Cerebellar nuclear complex (tissue), 1 donor: ENCODE measurements at places on chromosomes 13 and 19.

- no peak for DNase-seq
Observed at GRCh38 chr19:2653710-2654707, 48.5 kb downstream of the GNG7 start.

DNA sequence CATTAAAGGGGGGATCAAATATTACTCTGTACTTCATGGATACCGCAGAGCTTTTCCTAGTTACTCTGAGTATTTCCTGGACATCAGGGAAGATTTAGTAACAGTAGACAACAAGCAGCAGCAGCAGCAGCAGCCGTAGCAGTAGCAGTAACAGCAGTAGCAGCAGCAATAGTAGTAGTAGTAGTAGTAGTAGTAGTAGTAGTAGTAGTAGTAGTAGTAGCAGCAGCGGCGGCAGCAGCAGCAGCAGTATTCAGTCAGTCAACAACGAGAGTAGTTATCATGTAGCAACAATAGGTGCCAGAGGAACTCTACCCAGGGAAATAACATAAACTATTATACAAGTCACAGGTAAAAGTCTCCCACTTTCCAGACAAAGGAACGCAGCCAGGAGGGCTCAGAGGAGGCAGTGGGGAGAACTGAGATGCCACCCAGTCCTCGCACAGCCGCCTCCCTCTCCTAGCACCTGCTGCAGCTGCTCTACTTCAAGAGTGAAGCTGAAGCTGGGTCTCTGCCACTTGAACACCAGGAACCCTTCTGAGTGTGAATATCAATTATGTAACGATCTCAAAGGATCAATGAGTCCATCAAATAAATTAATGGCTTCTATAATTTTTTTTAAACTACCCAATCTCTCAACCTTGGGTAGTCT lies 1.3 kb upstream of the DOCK9 start:
- no peak for DNase-seq

DNA sequence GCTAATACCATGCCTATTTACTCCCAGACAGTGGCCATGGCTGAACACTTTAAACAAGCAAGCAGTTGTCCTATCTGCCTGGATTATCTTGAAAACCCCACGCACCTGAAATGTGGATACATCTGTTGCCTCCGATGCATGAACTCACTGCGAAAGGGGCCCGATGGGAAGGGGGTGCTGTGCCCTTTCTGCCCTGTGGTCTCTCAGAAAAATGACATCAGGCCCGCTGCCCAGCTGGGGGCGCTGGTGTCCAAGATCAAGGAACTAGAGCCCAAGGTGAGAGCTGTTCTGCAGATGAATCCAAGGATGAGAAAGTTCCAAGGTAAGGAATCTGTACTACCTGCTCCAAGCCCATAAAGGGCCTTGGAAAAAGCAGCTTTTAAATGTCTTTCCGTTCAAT lies 8.6 kb downstream of the RFPL4AL1 start:
- no peak for DNase-seq

DNA sequence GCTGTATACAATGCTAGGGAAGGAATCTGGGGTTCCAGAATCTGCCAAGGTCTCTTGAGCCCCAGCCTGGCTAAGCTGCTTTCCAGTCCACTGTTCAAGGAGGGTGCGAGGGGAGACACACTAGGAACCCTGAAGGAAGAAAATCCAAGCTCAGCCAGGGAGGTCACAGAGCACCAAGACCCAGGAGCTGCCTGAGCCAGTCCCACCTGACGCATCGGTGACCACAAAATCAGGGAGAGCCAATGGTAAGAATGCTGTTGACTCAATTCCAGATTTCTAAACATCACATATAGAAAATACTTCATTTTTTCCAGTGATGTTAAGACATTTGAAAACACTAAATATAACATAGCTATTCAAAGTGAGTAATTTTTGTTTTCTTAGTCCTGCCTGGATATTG lies 50.1 kb downstream of the CEP89 start:
- no peak for DNase-seq

GRCh38 chr19:48553676-48554384 lies 1.9 kb downstream of the SULT2B1 start:
- DNase-seq, result no peak

DNA sequence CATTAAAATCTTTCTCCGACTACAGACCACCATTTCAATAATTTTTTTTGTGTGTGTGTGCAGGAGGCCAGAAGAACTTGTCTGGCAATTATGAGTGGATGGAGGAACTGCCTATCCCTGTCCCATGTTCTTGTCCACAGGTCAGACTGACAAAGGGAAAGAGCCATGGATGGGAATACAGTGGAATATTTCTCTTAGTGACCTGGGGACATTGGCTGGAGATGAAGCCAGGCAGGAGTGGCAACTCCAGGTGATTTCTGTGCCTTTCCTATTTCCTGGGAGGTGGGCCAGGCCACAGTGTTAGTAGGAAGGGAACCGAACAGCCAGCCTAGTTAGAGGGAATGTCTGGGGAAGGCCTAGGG lies 3.7 kb downstream of the PSG9 start:
- no peak for DNase-seq

DNA sequence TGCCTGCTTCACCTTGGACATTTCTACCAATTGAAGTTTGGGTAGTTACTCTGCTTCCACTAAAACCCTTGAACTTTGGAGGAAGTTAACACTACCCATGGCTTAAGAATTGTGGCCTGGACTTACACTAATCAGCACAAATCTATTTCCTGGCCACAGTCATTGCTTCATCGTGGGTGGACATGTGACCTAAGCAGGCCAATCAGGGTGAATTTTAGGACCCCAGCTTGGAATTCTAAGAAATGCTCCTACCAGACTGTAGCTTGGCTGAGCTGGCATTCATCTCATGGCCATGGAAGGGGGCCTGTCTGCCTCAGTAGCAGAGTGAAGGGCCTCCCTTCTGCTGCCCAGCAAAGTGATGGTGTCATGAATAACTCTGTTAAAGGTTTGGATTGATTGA lies 58.3 kb upstream of the SLC15A1 start:
- no peak for DNase-seq

DNA sequence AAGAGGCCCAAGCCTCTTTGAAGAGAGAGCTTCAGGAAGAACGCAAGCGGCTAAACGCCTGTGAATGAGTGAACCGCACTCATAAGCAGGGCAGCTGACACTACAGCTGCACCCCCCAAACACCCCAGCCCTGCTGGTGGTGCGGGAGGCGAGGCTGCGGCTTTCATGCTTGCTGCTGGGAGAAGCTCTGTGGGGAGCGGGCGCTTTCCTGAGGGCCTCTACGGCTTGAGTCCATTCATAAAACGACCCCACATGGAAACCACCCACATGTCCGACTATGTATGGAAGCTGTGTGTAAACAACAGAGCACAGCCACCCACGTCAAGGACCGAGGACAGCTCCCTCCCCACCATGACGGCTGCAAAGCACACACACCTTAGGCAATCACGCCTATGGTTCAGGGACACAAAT lies 5.5 kb downstream of the AP3D1 start:
- DNase-seq, result no peak

- DNase-seq, result no peak
Observed at GRCh38 chr13:33183431-33184111, 102.0 kb downstream of the STARD13 start.

DNA sequence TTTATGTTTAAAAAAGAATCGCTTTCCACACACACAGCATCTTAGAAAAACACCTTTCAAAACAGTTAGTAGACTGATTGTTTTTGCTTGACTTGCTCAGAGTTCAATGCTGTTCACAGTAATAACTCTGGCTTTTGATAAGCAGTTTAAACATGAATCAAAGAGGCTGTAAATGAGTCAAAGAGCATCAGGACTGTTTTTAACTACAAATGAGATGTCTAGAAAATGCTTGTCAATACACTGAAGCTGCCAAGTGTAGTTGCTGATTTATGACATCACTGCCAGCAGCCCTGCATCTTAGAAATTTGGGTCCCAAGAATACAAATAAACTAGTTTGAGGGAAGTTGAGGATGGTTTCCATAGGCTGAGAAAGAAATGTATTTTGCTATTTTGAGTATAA lies 2057.1 kb upstream of the PCDH20 start:
- DNase-seq, result no peak

DNA sequence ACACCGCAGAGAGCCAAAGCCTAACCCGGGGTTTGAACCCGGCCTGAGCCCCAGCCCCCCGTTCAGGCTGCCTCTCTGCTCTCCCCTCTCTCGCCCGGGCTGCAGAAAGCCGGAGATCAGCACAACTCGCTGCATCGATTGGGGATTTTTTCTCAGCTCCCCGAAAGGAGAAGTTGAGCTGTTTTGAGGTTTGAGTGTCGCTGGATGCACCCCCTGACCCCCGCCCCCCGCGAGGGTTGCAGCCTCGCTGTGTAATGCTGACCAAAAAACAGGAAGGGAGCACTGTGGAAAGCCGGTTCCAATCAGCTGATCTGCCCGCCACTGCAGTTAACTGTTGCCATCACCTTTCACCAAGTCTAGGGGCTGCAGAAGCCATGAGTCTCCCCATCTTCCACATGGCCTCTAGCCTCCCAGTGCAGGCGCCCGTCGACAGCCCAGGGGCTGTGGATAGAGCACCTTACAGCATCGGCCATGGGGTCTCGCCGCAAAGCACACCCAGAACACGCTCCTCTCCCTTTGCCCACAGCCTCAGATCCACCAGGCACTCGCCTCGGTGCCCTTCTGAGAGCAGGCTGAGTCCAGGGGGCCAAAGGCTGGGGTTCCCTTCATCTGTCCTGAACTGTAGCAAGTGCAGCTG lies 34.5 kb downstream of the MYO9B start:
- DNase-seq, result no peak

- no peak for DNase-seq
Observed at GRCh38 chr19:10305139-10305806, 4.3 kb downstream of the ZGLP1 start.

DNA sequence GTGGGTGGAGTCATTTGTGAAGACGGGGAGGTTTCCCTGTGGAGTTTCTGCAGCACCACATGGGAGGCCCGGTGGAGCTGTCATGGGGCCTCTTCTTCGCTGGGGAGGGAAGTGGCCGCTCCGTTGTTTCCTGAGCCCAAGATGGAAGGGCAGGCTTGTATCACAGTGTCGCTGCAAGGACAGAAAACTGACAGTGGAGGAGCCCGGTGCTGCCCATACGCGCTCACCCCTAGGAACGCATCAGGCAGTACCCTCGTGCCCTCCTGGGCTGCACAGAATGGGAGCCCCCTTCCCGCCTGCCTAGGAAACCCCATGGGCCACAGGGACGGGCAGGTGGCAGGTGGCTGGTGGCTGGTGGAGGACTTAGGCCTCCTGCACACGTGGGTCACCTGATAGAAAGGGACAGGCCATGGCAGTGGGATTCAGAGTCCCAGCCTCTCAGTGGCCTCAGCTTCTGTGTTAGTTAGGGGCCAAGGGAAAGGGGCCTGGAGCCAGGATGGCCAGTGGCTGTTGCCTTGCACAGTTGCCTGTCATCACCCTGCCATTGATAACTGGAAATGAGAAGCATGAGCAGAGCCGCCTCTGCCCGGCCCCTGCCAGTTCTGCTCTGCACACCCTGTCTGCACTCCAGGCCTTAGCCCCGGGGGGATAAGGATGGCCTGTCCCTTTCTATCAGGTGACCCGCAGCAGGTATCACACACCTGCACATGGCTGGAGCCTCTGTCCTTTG lies 7.6 kb downstream of the COL4A2 start:
- no peak for DNase-seq

DNA sequence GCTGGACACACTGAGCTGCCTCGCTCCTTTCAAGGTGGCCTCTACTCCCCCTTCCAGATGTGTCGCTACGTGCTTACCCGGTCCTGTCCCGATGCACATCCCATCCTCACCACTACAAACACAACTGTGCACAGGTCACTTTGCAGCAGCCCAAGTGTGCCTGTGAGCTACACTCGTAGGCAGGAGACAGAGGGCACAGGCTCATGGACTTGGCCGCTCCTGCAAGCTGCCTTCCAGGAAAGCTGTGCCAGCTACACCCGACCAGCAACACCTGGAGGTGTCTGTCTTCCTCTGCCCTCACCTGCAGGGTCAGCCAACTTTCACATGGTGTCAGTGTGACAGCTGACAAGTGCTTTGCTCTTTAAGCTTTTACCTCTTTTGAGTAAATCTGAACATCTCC lies 15.4 kb downstream of the CARS2 start:
- no peak for DNase-seq

- no peak for DNase-seq
Observed at GRCh38 chr13:84358601-84359000, 476.3 kb upstream of the SLITRK1 start.

DNA sequence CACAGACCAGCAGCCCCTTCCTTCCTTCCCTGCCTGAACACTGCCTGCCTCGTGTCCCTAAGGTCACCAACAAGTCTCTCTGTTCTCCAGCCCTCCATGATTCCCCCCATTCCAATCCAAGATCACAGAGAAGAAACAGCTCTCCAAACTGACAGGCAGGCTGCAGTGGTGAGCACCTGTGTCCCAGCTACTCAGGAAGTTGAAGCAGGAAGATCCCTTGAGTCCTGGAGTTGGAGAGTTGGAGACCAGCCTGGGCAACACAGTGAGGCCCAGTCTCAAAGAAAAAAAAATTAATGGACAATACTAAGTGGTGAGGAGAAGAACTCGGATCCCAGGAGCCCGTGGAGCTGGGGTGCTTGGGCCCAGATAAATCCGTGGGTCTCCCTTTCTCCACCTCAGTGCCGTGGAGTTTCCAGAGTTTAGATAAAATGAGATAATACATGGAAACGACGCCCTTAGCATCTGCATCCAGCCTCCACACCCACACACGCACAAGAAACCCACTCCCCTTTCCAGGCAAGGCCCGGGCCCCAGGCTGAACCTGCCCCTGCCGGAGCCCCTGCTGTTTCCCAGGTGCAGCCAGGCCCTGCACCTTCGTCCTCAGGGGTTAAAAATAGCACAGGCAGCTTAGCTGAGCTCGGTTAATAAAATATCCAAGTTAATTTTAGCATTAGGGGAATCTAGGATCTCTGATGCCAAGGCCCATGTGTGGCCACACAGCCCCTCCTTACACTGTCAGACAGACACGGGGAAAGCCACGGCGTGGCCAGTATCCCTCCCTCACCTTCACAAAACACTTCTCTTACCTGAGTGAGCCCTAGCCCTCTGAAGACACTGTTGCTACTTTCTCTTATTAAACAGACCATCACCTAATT lies 4.7 kb downstream of the RASA3 start:
- DNase-seq, result no peak

DNA sequence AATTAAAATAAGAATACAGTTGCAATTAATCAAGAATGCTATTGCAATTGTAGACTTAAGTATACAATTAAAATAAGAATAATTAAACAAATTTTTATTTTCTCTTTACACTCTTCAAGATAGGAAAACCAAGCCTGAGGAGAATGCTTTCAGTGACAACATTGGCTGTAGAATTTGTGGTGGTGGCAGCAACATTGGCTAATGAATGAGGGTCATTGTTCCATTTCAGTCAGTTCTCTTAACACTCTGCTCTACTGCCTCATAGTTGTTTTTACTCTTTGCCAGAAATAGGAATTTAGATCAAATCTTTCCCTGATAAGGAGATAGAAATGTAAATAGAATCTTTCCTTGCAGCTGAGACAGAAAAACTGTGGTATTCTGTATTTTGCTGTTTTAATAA lies 391.6 kb downstream of the PCDH20 start:
- DNase-seq, result no peak

DNA sequence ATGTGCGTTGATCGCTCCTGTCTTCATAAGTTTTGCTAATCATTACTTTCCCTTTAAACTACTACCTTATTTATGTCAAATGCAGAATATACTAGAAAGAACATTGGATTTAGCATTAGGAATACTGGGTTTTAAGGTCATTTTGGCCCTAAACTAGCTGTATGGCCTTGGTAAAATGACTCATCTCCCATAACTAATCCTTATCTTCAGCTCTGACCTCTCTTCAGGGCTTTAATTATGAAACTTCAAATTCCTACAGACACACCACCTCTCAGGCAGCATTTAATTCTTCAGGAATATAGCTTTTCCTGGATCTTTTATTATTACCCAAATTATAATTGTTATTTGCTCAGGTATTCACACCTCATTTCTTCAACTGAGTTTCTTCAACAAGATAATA lies 121.2 kb downstream of the STARD13 start:
- no peak for DNase-seq
